ENCODE measurements at places on chromosomes 1 and 21.

- DNase-seq: no peak
These were observed 63.3 kb upstream of the ARTN start for GRCh38 chr1:43870306-43870705.

GRCh38 chr1:113984710-113985109 lies 5.4 kb downstream of the OLFML3 start:
- DNase-seq: no peak

- no peak for DNase-seq
These were observed 12.1 kb downstream of the IL24 start for GRCh38 chr1:206909161-206909882.

GRCh38 chr1:227621211-227621610 lies 57.9 kb downstream of the ZNF678 start:
- no peak for DNase-seq

DNA sequence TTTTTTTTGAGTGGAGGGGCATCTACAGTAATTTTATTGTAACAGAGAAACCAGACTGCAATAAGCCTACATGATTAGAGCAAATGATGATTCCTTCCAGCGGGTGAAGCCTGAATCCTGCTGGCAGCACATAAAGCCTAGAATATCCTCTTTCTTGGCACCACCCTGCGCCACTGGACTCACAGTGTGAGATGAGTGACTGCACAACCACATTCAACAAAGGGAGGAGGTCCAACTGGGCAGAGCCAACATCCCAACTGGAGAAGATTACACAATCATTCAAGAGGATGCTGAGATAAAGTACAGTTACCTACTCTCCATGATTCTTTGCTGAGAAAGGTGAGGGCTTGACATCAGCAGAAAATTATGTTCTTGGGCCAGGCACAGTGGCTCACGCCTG lies 67.4 kb downstream of the TNFSF4 start:
- no peak for DNase-seq

DNA sequence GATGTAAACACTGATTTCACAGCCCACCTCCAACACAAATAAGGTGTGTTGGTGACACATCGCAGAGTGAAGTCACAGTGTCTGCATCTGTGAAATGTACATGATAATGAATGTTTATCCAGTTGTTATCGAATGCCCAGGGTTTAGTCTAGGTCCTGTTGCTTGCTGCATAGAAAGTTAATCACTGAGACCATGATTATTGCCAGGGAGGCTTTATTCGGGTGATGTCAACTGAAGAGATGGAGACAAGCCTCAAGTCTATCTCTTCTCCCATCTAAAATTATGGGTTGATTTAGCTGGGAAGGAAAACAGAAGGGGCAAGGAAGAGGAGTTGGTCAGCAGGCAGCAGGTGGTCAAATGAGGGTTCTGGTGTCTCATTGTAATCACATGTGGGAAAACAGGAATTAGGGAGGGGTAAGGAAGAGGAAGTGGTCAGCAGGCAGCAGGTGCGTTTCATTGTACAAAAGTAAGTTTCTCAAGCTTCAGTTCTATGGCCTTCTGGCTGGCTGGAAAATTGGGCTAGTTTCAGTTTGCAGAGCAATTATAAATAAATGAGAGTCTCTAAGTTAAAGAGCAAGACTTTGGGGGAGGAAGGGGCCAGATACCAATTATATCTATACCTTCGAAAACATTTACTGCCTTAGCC lies 146.3 kb upstream of the DNAH14 start:
- DNase-seq: no peak

DNA sequence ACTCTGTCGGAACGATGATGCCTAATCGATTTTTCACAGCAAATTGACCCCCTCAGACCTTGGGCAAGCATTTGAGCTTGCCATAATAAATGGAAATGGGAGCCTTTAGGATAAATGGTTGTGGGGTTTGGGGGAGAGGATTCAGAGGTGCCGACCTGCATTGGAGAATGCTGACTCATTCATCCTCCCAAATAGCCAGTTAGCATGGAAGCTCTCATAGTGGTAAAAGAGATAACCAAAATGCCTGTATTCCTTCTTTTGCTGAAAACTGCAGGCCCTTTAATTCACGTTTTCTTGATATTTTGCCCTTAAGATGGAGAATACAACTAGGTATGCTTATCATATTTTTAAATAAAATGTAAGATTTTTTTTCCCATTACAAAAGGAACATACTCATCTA lies 392.6 kb upstream of the DEPDC1 start:
- DNase-seq: no peak

DNA sequence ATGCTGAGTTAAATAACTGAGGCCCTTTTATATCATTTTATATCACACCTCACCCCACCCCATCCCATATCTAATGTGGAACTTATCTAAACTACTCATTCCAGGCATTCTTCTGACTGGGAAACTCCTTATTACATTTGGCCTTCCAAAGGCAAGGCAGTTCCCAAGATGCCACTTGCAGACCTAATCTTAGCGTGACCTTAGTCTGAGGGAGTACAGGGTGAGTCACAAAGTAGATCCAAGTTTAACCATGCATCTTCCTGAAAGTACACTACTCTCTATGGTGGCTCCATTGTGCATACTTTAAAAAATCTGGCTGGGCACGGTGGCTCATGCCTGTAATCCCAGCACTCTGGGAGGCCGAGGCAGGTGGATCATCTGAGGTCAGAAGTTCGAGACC lies 353.6 kb upstream of the C1orf87 start:
- DNase-seq: no peak

Data from HS-27A (cell line).